ENCODE measurements at places on chromosomes 4 and X. TPM values are rescaled to one million over a fixed set of nuclear protein-coding genes. Genes with fewer than 3 reads are reported as not detected.

DNA sequence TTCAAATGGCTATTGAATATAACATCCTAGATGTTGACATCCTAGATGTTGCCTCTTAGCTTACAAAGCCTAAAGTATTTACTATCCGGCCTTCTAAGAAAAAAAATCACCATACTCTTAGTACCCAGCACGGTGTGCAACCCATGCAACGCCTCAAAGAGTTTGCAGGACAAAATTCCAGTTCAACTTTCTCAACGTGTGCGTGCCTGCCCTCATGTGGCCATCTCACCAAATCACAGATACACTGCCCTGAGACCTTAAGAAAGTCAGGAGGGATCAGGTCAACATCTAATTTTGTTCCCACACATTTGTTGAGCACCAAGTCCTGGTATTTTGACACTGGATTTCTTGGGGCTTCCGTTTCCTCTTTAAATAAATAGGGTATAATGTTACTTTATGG lies 68.3 kb downstream of the CRMP1 start:
- DNase-seq: peak; percentile 48

GRCh38 chrX:102067966-102068723 lies 57.3 kb upstream of the TCEAL2 start:
- peak; percentile 0 for DNase-seq

The ADAMTS3 gene
- total RNA-seq: 0.19 TPM

GRCh38 chrX:137562096-137562495 lies 3.8 kb upstream of the ZIC3 start:
- DNase-seq: no peak

DNA sequence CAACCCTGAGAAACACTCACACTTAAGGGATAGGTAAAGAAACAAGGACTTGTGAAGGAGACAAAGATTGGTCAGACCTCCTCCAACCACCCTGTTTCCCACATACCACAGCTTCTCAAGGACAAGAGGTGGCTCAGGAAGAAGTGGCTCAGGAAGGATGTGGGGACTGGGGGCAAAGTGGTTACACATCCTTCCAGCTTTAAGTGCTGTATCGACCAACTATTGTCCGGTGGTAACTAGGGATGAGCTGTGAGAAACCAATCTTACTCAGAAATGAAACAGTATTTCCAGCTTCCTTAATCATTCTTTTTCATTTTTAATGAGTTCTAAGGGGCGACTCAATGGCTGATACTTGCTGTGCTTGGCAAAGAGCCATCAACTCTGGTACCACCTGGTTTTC lies 8.5 kb upstream of the LHFPL1 start:
- DNase-seq: no peak

- DNase-seq: no peak
Measured at GRCh38 chr4:123018396-123018775, 96.0 kb upstream of the NUDT6 start.

DNA sequence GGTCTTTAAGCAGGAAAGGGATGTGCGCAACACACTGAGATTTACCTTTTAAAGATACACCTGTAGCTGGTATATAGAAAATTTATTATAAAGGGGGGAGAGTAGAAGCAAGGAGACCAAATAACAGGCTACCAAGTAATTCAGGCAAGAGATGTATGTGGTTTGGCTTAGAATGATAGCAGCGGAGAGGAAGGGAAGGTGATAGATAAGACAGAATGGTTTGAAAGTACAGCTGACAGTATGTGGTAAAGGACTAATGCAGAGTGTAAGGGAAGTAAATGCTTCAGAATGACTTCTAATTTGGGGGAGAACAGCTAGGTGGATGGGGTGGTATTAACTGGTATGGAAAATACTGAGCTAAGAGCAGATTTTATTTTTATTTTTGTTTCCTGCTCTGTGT lies 308.9 kb downstream of the ANTXR2 start:
- DNase-seq: no peak

GRCh38 chrX:37872303-37872655 lies 24.9 kb upstream of the DYNLT3 start:
- no peak for DNase-seq

GRCh38 chrX:11585174-11585573 lies 80.5 kb downstream of the ARHGAP6 start:
- no peak for DNase-seq

DNA sequence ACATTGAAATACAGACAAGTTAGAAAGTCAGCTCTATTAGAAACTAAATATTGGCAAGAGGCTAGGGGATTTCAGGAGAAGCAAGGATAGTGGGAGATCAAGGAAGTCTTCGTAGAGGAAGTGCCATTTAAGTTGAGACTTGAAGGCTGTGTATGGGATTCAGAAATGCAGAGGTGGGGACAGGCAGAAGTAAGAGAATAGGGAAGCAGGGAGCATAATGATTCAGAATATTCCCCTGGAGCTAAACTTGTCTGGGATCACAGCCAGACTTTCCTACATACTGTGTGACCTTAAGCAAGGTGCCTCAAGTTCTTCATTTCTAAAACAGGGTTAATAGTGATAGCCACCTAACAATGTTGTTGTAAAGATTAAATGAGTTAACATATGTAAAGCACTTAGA lies 108.8 kb downstream of the DDIT4L start:
- DNase-seq: no peak

GRCh38 chr4:25889589-25890503 lies 24.2 kb upstream of the SMIM20 start:
- DNase-seq: no peak

GRCh38 chr4:572594-572993 lies 3.5 kb downstream of the TMEM271 start:
- no peak for DNase-seq

The GPRASP2 gene
- 10.2 TPM for total RNA-seq
